Fibroblast of skin of left biceps (primary cell): ENCODE measurements at places on chromosomes 5 and 9.

DNA sequence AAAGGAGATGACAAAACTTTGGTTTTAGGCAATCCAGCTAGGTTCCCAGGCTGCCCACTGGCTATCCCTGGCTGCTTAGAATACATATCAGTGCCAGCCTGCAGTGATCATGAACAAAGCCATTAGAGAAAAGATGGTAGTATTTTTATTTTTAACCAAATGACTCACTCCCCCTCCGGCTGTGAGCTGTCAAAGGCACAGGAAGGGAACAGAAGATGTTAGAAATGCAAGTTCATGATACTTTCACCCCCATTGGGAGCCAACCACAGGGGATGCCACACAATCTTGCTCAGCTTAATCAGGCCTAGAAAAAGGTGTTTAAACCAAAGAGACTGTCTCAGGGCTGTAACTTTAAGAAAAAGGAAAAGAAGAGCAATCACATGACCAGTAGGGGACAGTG, 70.3 kb upstream of the ASTN2 start:
- DNase-seq, result no peak

DNA sequence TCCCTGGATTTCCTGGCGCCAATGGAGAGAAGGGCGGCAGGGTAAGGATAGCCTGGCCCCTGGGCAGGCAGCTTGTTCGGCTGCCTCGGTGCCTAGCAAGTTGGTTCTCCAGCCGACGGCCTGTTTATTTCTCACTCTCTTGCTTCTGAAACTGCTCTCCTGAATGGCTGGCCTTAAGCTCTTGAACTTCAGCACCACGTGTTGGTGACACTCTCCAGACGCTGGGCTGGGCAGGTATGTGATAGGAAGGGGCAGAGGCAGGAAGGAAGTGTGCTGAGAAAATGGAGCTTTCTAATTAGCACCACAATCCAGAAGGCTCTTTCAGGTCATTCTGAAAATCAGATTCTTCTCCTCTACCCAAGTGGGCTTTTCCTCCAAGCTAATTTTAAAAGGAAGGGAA, 91.4 kb upstream of the FCN2 start:
- no peak for DNase-seq

GRCh38 chr5:33736510-33736909, 155.3 kb downstream of the ADAMTS12 start:
- DNase-seq, result peak; percentile 65

GRCh38 chr9:109250311-109250741, 70.5 kb downstream of the EPB41L4B start:
- DNase-seq, result no peak

- peak; percentile 1 for DNase-seq
These were observed 135.4 kb upstream of the CKMT2 start for GRCh38 chr5:81097713-81098112.

DNA sequence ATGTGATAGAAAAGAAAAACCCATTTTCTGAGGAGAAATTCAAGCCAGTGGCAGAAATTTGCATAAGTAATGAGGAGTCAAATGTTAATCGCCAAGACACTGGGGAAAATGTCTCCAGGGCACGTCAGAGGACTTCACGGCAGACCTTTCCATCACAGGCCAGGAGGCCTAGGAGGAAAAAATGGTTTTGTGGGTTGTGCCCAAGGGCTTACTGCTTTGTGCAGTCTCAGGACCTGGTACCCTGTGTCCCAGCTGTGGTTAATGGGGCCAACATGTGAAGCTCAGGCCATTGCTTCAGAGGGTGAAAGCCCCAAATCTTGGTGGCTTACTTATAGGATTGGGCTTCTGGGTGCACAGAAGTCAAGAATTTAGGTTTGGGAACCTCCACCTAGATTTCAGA, 54.8 kb upstream of the ADAMTS2 start:
- no peak for DNase-seq

GRCh38 chr9:114083666-114084065, 5.6 kb upstream of the AMBP start:
- DNase-seq, result no peak

GRCh38 chr9:99104459-99105151, at the start of gene TGFBR1:
Gene TGFBR1, plus strand, starts transcription at chr9:99105113. Its CDS starts 93 bp downstream, at chr9:99105206.
- DNase-seq, result peak; percentile 85

GRCh38 chr9:90775657-90776056, 26.0 kb upstream of the SYK start:
- DNase-seq, result no peak

GRCh38 chr5:176381423-176381822, 7.0 kb downstream of the NOP16 start:
- DNase-seq, result no peak

DNA sequence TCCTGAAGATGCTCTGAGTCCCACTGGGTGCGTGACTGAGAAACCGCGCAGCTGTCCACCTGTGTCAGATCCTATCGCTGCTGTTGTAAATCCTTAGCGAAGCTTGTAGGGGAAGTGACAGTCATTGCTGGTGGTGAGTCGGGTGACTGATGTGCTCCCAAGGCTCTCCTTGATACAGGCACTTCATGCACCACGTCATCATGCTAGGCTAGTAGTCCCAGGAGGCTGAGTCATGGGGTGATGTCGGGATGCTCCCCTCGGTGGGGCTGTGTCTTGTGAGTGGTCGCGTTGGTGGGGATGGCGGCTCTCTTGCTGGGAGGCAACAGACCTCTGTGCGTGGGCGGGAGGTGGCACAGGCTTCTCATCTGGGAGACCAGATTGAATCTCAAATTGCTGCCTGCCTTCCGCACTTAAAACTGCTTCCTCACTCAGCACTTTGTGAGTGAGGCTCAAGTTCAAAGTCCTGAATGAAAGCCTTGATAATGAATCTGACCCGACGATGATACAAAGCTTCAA, 84.7 kb downstream of the CSNK1A1 start:
- no peak for DNase-seq

DNA sequence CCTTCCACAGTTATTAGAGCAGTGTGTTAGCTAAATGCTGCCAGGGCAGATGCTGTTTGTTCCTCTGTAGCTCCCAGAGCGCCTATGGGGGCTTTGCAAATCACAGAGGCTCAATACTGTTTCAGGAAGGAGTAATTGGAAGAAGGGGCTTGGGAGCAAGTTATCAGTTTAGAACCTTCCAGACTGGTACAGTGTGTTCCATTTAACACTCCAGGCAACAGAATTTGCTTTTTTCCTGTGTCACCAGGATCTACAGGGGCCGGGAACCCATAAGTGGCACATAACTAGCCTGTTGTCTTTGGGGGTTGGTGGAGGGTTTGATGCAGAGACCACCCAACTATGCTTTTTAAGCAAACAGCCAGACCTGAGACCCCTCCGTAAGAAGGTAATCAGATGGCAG, 307.3 kb upstream of the KCNN2 start:
- DNase-seq, result no peak

GRCh38 chr9:18127499-18127875, 346.5 kb upstream of the ADAMTSL1 start:
- no peak for DNase-seq

DNA sequence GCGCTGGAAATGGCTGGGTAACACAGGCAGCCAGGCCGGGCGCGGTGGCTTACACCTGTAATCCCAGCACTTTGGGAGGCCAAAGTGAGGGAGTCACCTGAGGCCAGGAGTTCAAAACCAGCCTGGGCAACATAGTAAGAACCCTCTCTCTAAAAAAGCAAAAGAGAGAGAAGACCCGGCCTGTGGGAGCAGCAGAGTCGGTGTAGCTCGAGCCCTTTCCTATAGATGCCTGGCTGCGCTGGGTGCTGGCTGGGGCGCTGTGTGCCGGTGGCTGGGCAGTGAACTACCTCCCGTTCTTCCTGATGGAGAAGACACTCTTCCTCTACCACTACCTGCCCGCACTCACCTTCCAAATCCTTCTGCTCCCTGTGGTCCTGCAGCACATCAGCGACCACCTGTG, 9.2 kb downstream of the UCK1 start:
- no peak for DNase-seq

- DNase-seq, result no peak
These were observed 91.2 kb downstream of the PGM5 start for GRCh38 chr9:68447611-68448010.

- no peak for DNase-seq
These were observed 4.4 kb downstream of the GPR107 start for GRCh38 chr9:130058154-130058553.

- no peak for DNase-seq
These were observed 99.4 kb upstream of the CTNND2 start for GRCh38 chr5:12003680-12004079.

- DNase-seq, result no peak
These were observed 69.0 kb upstream of the DAPK1 start for GRCh38 chr9:87428659-87429058.

DNA sequence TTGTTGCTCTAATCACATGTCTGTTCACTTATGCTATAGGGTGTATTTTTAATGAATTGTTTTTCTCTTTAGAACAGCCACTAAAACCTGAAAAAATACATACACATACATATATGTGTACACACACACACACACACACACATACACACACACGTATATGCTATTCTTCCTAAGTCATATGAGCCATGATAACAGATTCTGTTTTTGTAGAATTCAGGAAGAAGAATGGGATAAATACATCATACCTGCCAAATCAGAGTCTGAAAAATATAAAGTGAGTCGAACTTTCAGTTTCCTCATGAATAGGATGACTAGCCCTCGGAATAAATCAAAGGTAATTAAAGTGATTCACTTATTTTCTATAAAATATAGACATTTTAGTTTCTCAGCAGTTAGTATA, 231.4 kb downstream of the ARHGEF28 start:
- DNase-seq, result no peak

DNA sequence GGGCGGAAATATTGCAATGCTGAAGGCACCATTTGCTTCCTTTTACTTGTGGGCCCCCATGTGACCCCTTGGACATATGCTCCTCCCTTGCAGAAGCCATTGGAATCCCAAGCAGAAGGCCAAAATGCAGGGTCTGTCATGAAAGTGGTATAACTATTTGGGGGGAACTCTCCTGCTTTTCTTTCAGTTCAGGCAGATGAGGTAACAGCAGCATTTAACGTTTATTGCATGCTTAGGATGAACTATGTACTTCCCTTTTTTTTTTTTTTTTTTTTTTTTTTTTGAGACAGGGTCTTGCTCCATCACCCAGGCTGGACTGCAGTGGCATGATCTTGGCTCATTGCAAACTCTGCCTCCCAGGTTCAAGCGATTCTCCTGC, 7.8 kb downstream of the FOXI1 start:
- no peak for DNase-seq

- peak; percentile 98 for DNase-seq
These were observed 74.8 kb upstream of the TGFBR1 start for GRCh38 chr9:99030092-99030511.

DNA sequence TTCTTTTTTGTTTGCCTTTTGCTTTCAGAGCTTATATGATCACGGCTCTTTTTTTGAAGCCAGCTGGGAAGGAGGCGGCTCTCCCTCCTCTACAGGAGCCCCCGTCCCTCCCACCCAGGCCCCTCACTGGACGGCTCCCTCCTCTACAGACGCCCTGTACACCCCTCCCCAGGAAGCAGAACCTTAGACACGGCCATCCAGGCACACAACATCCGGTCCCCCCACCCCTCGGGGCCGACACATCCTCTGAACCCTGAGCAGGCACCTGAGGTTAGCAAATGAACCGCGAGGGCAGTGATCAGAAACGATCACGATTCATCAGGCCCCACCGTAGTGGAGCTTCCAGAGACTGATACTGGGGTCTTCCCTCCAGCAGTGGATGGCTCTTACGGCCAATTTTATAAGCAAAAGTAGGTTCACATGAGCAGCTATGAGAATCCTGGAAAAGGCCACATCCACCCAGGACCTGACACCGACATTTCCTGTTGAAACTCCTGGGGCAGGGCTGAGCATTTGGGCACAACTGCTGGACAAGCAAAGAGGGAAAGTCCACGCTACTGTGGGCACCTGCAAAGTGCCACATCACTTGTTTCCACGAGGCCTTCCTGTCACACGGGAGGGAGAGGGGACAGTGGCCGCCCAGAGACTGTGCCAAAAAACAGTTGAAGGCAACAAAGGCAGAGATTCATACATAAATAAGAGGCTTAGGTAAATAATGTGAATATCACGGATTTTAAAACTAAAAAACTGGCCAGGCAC, 78.9 kb downstream of the SEMA4D start:
- no peak for DNase-seq

GRCh38 chr5:150658121-150658520, 2.9 kb upstream of the MYOZ3 start:
- DNase-seq, result no peak

DNA sequence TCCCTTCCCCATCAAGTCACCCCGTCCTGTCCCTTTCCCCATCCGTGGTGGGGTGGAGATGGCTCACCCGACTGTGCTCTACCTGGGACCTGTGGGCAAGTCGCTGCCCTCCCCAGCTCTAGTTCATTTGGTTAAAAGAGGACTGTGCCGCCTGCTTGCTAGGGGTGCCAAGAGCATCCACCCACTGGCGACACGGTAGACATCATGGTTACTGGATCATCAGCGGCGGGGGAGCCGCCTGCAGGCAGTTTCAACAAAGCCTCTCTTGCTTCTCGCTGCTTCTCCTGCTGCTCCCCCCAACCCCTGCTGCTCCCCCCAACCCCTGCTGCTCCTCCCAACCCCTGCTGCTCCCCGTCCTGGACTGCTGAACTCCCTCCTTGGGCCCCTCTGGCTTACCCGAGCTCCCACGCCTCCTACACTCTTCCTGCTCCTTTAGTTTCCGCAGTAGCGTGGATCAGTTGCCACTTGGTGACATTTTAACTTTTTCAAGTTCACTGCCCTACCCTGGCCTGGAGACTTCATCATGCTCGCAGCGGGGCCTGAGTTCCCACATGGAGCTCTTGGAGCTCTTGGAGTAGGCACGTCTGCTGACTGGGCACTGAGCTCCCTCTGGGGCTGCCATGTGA, 22.0 kb upstream of the SCGB3A1 start:
- DNase-seq, result no peak

DNA sequence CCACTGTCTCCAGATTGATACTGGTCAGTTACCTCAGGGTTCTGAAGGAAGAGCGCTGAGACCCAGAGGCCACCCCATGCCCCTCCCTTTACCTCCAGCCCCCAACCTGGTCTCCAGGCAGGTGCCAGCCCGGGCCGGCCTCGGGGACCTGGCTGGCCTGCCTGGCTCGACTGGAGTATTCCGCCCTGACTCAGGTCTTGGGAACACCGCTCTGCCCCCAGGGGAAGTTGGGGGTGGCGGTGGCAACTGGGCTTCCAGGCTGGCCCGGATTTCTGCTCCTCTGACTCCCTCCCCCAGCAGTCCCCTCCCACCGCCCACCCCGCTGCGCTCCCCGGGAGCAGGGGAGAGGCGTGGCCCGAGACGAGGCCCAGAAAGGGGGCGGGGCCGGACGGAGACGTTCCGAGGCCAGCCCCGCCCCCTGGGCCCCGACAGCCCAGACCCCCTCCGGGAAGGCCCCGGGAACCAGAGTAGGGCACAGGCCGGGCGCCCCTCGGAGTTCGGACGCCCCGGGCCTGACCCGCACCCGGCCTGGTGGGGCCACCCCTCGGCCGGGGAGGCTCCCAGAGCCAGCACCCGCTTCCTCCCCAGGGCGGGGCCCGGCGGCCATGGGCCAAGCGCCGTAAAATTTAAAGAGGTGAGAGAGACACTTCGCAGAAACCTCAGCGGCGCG, 82.5 kb upstream of the ZBTB43 start:
- DNase-seq, result peak; percentile 25

GRCh38 chr5:110361471-110361870, 365.0 kb downstream of the TMEM232 start:
- DNase-seq, result peak; percentile 72

DNA sequence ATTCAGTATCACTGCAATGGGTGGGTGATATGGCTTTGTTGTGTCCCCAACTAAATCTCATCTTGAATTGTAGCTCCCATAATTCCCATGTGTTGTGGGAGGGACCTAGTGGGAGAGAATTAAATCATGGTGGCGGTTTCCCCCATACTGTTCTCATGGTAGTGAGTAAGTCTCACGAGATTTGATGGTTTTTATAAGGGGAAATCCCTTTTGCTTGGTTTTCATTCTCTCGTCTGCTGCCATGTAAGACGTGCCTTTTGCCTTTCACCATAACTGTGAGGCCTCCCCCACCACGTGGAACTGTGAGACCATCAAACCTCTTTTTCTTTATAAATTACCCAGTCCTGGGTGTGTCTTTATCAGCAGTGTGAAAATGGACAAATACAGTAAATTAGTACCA, 9.5 kb upstream of the NANS start:
- no peak for DNase-seq
